Stimulated activated CD8-positive, alpha-beta memory T cell treated with anti-CD3 and anti-CD28 coated beads, Interleukin-4, amount 100 ng/mL, for 24 hours (primary cell): ENCODE measurements at places on chromosomes 12 and 14.

- DNase-seq, result no peak
Observed at GRCh38 chr12:129659961-129660622, 243.7 kb downstream of the TMEM132D start.

GRCh38 chr14:69701857-69702256 is 65.1 kb upstream of the SRSF5 start:
- DNase-seq, result no peak

DNA sequence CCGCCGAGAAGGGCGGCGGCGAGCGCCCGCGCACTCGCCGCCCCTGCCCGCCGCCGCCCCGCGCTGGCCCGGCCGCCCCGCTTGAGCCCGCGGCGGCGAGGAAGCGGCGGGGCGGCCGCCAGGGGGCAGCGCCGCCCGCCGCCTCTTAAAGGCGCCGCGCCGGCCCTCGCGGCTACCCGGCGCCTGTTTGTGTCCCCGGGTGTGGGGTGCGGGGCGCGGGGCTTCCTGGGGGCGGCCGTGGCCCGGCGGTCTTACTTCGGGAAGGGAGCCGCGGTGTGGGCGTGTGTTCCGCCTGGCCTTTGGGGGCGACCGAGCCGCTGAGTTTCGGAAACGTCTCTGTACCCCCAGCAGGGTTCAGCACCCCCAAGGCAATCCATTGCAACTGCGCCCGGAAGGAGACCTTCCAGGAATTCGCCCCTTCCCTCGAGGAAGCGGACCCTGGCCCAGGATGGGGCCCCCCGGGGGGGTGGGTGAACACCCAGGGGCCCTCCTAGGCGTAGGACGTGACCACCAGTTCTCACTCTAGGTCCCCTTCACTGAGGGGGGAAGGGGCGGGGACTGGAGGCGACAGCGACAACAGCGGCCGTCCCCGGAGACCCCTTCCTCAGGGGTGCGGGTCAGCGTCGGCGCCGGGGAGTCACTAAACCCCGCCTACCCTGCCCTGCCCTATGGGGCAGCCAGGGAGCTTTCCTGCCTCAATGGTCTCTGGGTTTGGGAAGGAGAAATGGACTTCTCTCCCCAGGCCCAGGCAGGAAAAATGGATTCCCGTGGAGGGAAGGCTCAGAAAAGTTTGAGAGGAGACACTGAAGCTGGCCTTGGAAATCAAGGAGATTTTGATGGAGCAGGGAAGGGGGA is at the start of gene ITPK1:
ITPK1 (minus strand) TSS at position 105 of the 855 bp plus-strand sequence. CDS start 762 bp downstream, outside the sequence.
- peak; percentile 39 for DNase-seq

DNA sequence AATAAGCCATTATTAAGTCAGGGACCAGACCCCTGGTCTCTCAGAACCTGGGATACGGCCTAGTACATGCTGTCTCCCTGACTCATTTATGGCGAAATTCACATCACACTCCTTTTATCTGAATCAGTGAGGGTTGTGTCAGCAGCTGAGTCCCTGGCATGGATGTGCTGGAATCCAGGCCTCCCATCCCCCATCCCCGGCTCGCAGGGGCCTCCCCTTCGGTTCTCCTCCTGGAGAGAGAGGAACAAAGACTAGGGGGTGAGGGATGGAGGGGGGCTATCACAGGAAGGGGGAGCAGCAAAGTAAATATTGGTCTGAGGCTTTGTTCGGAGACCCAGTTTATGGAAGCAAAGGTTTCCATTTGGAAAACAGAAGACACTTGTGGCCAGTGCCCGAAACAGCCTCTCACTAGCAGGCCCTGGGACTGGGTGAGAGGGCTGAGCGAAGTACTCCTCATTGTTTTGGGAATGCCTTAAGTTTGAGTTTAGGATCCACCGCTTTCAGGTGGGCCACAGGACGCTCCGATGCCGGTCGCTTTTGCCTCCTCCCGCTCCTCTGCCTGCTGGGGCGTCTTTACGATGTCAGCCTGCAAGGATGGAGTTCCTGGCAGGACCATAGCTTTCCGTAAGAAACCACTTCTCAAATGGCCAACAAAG is 145.0 kb downstream of the PRKCH start:
- no peak for DNase-seq
